ENCODE measurements at places on chromosomes 2 and 18.
A peak's percentile ranks its signal among the peaks of the same experiment; 100 is the strongest.

DNA sequence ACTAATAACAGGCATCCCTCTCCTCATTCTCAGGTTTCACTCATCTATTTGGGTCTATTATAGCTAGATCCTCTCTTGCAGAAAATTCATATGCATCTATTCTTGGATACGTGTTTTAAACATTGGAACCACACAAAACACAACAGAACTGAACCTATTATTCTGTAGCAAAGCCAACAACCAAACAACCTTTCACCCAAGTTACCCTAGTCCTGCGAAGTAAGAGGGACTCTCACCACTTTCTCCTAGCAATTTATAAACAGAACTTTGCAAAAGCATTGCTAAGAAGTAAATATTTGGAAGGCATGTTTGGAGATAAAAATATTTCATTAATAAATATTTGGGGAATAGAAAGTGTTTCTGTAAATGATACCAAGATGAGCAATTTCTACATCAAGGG is 20.4 kb upstream of the SH3BP4 start:
- no peak for DNase-seq

GRCh38 chr2:152127628-152128027 is 28.8 kb upstream of the CACNB4 start:
- no peak for DNase-seq

GRCh38 chr2:218272531-218273212 is 2.4 kb downstream of the PNKD start:
- peak; percentile 94 for DNase-seq

GRCh38 chr18:48336332-48336731 is 72.9 kb downstream of the ZBTB7C start:
- DNase-seq: no peak

GRCh38 chr2:52017646-52018235 is 985.8 kb upstream of the NRXN1 start:
- no peak for DNase-seq

DNA sequence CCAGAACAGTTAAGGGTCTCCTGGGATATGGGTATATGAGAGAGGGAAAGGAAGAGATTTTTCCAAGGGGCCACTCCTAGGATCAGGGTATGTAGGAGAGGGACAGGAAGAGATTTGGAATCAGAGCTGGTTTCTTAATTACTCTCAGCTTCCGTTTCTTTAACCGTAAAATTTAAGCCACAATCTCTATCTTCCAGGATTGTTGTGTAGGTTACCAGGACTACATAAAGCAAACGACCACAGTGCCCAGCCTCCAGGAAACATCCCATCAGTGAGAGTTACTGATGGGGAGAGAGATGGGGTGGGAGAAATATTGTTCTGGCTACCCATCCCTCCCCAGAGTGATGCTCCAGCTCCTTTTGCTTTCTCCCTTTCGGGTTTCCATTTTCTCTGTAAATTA is 114.6 kb upstream of the THUMPD2 start:
- no peak for DNase-seq

DNA sequence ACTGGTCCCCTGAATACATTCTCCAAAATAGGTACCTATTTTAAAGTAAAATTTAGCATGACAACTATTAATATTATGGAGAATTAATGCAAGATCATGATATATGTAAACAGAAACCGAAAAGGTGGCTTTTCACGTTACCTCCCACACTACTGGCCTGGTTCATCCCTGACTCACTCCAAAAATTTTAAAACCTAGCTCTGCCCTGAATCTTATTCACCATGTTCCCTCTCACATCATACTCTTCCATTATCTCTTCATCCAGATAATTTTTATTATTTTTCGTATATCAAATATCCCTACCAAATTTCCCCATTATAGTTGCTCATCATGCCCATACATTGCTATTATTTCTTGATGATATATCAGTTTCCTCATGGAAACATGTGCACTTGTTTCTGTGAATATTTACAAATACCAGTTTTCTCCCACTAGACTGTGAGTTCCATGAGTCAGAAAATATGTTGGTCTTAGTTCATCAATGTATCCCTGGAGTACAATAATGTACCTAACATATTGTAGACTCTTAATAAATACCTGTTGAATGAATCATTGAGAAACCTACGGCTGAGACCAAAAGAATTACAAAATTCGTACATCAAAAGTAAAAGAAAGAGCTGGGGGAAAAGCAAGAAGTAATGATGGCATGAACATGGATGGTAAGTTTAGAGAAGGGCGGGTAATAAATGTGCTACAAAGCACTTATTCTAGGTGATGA is 360.1 kb upstream of the CHAC2 start:
- DNase-seq: no peak

GRCh38 chr2:230722207-230722885 is 9.7 kb downstream of the CAB39 start:
- DNase-seq: no peak

GRCh38 chr2:207491086-207491485 is 38.7 kb upstream of the CREB1 start:
- DNase-seq: no peak

DNA sequence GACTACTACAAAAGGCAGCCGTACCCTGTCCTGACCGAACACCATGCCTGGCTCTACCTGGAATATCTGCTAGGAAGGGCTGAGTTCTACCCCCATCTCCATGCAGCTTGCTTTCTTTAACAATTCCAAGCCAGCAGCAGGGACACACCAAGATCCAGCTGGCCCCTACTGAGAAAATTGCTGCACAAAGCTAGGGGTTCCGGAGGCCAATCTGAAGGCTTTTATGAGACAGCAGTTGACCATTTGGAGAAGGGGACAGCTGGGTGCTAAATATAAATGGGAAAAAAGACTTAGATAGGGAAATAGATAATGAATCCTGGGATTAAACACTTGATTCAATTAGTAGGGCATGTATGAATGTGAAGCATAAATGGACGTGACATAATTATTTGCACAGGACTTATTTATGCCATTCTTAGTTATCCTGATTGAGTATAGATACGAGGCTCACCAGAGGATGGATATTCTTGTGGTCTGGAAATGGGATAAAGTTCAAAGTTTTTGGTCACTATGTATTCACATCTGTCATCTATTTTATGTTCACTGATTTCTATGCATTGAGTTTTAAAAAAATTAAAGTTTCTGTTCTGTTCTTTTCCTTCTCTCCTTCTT is 204.0 kb downstream of the ZNF521 start:
- no peak for DNase-seq

DNA sequence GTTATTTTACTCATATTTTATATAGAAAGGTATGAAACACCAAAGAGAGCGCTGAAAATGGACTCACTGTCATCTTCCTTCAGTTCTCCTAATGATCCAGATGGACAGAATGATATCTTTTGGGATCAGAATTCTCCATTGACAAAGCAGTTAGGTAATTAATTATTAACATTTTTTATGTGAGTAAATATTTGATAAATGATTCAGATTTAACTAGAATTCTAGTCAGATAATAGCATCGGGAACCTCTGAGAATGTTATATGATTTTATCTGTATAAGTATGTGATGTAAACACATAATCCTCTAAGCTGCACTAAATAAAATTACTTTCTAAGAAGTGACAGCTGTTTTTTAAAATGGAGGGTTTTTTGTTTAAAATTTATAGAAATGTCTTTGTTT is 2.0 kb downstream of the ETAA1 start:
- DNase-seq: no peak

DNA sequence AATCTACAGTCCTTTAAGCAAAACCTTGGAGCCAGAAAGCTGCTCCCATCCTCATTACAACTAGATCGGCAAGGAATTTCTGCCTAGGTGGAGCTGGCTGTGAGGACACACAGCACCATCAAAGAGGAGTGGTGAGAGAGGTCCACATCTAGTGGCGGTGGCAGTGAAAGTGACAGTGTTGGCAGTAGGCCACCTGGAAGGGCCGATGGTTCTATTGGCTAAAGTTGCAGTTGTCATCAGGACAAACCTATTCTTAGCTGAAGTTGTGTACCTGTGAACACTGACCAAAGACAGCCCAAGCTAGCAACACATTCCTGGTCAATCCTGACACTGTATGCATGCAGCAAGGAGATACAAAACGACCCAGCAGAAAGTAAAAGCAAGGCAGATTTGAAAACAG is 218.1 kb upstream of the CHAC2 start:
- no peak for DNase-seq

GRCh38 chr2:46116553-46116991 is 180.6 kb upstream of the EPAS1 start:
- DNase-seq: no peak
